Pulmonary artery endothelial cell (primary cell): ENCODE measurements at places on chromosomes 4 and X. TPM values are rescaled to one million over a fixed set of nuclear protein-coding genes. Genes with fewer than 3 reads are reported as not detected.

ASB12 gene
- total RNA-seq, result not detected in 2 replicates

UGT2B17 gene
- not detected in 2 replicates for total RNA-seq

GATA1 gene
- not detected in 2 replicates for total RNA-seq

DNA sequence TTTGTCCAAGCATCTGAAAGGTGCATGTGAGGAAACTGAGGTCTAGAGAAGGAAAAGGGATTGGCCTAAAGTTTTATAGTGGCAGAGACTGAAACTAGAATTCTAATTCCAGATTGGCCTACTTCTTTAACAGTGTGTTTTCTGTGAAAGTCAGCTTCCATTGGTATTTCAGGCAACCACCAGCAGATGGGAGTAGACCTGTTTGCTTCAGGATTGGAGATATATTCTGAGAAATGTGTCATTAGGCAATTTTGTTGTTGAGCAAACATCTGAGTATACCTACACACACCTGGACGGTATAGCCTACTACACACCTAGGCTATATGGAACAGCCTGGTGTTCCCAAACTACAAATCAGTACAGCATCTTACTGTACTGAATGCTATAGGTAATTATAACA lies 207.3 kb upstream of the RADX start:
- no peak for DNase-seq

ASMT gene
- total RNA-seq, result not detected in 2 replicates

NONO gene
- total RNA-seq, result 488 and 525 TPM in 2 replicates

DNA sequence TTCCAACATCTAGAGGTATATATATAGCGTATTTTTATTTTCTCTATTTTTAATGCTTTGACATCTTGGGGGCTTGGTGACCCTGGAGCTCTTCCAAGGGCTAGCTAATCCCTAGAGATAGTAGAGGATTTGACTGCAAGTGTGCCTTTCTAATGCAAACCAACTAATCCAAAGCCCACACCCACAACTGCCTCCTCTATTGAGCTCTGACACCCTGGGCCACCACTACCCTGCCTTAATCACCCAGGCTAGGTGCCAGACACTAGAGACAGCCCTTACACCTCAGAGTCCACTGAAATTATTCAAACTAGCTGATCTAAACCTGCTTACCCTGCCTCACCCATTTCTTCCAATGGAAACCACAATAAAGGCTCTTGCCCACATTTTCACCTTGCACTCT lies 69.6 kb upstream of the ATXN3L start:
- no peak for DNase-seq

- DNase-seq, result no peak
These were observed 121.4 kb downstream of the SPRY1 start for GRCh38 chr4:123517971-123518370.
